ENCODE measurements at places on chromosomes 6 and 20.

DNA sequence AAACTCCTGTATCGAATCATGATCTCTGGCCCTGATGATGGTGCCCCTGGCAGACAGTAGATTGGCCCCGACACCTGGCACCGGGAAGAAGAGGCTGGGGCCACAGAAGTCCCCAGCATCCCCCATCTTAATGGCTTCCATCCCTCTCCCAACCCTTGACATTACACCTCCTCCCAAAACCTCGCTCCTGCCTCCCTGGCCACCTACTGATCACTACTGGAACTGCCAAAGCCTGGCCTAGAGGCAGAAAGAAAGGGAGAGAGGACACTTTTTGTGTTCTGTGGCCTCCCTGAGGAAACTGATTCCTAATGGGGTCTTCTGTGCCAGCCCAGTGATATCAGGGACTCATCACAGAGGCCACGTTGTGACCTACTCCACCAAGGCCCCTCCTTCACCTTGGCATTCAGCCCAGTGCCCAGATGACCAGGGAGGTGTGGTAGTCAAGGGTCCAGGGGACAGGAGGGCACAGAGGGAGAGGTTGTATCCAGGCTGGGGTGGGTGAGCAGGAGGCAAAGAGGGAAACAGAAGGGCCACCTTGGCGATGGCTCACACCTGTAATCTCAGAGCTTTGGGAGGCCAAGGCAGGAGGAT is 6.1 kb downstream of the C20orf173 start:
- peak; percentile 53 for DNase-seq

DNA sequence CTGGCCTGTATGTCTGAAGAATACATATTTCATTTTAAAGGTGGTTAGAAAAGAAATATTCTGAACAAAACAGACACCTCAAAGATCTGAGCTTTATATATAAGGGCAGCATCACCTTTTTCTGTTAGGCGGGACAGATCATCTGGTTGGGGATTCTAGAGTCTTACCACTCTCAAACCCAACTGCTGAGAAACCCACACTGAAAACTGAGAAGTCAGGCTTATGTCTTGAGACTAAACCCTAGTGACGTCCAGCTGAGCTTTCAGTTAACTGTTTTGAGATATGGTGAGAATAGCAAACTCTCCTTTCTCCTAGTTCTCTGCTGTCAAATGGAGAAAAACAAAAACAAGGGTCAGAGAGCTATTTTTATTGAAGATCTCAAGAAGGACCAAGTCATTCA is 63.7 kb upstream of the CCN6 start:
- DNase-seq, result no peak

DNA sequence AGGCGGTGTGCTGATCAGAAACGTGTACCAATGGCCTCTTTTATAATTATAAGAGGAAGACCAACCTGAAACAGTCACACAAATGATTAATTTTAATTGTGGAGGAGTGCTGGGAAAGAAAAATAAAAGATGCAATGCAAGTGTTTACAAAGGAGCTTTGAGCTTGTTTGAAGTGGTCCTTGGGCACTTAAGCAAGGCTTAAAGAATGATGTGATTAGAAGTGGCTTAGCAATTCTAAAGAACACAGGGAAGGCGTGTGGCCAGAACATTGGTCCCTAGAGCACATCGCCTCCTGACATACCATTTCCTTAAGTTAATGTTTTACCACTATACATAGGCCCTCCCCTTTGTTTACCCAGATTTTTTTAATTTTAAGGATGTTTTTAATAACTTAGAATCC is 26.1 kb downstream of the PTPN1 start:
- DNase-seq, result no peak

DNA sequence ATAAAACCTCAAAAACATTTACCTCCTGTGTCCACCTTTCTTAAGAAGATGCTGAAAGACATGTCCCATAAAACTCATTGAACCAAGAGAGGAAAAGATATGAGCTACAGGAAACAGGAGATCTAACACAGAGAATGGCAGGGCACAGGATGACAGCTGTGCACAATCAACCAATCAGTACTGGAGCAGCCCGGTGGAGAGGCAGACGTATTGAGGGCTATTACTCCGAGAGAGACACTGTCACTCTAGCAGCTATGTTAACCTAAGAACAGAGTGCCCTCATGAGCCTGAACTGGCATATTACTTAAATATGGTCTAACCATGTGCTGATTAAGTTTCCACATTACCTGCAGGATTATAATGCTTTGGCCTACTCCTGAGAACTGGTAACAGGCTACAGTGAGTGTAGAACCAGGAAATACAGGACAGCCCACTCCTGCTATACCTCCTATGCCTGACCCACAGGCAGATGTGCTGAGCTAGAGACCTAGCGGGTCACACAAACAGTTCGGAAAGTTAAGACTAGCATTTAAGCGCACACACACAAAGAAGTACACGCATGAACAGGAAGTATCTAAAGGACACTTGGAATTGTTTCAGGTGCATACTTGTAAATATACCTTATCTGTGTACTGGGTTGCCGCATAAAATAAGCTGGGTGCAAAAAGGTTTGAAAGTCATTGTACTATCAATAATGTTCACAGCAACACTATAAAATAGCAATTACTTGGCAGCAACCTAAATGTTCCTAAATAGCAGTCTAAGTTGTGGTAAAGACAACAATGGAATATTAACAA is 199.3 kb upstream of the SHLD1 start:
- no peak for DNase-seq

DNA sequence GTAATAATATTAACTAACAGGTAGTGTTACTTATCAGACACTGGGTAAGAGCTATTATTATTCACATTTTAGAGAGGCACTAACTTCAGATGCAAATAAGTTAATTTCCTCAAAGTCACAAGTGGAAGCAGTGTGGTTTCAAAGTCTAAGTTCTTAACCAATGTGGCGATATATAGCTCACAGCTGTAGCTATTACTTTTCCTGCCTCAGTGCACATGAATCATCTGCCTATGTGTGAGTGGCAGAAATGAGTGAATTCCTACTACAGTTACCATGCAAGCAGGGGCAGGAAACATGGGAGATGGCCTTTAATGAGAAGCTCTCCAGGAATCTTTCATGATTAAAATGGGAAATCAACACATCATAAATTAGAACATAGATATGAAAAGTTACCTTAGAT is 126.2 kb upstream of the EYA4 start:
- DNase-seq, result peak; percentile 44

- peak; percentile 43 for DNase-seq
Observed at GRCh38 chr20:3068986-3069900, 2.2 kb upstream of the OXT start.

- no peak for DNase-seq
Observed at GRCh38 chr20:8155812-8156211, 23.7 kb downstream of the PLCB1 start.
